ENCODE measurements at places on chromosomes 2 and 18. TPM values are rescaled to one million over a fixed set of nuclear protein-coding genes. Genes with fewer than 3 reads are reported as not detected.

DNA sequence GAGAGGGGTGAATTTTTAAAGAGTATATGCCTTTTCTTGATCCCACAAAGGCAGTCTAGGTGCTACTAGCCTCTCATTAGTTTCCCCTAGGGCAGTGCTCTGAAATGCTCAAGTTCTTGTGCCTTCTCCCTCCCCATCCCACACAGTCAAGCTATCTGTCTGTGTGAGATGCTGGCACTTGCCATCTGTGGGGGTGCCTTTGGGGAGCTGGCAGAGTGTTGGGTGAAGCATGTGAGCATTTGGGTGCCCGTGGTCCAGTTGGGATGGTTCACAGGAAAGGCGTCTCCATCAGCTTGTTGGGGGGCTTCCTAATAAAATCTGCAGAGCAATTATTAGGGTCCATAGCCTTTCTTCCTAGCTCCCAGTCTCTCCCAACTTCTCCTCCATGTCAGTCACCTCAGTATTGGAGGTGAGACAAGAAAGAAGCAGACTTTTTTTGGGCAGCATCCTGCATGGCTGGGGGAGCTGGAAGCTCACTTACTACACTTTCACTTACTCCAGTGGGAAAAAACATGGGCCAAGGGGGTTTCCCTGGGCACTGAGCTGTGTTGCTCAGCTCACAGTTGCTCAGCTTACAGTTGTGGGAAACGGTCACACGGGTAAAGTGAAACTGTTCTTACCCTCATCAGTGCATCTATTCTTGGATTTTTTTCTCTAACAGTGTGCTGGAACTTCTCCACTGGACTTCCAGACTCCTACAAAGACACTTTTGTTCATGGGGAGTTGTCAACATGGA lies 29.3 kb downstream of the COLEC11 start:
- DNase-seq = no peak
- H3K27ac ChIP-seq = no peak overlapping the region
- no peaks in the 10 kb centered on the region for H3K4me1 ChIP-seq
- no peaks in the 10 kb centered on the region for H3K36me3 ChIP-seq
- peaks cover 1% of the 10 kb centered on the region for H3K27me3 ChIP-seq

DNA sequence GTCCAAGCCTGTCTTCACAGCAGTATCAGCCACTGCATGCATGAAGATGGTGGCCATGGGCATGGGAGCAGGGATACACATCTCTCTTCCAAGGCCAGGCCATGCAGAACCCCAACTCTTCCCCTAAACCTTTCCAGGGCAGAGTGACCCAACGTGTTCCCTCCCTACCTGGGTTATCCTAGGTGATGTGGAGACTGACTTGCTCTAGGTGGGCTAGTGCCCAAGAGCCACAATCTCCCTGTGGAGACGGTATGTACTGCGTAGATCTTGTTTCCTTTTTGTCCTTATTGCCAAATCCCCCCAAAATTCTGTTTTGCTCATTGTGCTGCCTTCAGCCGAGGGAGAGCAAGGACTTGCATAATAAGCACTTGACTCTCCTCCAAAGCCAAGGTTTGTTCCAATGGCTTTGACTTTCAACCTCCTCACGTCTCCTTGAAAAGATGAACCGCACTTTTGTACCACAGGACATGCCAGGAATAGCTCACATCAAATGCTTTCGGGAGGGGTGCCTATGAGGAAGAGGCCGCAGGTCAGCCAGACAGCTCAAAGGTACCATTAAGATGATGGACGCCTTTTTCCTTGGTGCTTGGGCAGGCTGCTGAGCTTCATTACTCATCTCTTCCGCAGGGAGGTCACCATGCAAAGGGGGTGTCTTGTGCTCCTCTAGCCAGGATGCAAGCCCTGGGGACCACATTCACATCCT lies 76.2 kb upstream of the GLI2 start:
- H3K36me3 ChIP-seq = no peaks in the 10 kb centered on the region
- peaks cover 26% of the 10 kb centered on the region for H3K27me3 ChIP-seq
- peaks cover 7% of the 10 kb centered on the region for H3K4me1 ChIP-seq
- no peak overlapping the region for H3K4me3 ChIP-seq
- H3K27ac ChIP-seq = no peak overlapping the region
- DNase-seq = no peak

DNA sequence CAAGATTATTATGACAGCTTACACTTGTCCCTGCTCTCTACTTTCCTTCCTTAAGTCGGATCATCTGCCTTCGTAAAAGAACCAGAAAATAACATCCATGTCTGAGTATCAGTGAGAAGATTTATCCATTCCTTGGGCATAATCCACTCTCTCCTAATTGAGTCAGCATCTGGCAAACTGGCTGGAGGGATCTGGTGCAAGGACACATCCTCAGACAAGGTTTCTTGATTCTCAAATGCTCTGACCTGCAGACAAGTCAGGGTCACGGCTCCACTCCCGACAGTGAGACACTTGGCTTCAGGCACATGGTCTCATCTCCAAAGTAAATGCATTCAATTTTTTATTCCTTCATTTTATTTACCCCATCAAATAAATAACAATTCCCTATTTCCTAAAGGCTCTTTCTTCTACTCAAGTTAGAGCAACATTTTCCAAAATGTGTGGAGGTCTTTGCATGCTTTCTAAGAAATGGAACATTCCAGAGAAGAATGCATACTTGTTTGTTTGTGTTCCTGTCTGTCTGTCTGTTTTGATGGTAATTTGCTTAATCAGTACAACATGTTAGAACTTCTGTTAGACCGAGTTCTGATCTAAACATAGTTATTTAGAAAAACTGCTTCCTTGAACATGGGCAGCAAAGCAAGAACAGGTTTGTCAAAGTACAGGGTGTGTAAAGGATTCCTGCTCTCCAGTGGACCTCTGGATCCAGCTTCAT lies 246.9 kb downstream of the IRS1 start:
- peaks cover 52% of the 10 kb centered on the region for H3K4me1 ChIP-seq
- H3K27ac ChIP-seq = no peak overlapping the region
- no peak for DNase-seq
- H3K27me3 ChIP-seq = no peaks in the 10 kb centered on the region
- H3K4me3 ChIP-seq = no peak overlapping the region

DNA sequence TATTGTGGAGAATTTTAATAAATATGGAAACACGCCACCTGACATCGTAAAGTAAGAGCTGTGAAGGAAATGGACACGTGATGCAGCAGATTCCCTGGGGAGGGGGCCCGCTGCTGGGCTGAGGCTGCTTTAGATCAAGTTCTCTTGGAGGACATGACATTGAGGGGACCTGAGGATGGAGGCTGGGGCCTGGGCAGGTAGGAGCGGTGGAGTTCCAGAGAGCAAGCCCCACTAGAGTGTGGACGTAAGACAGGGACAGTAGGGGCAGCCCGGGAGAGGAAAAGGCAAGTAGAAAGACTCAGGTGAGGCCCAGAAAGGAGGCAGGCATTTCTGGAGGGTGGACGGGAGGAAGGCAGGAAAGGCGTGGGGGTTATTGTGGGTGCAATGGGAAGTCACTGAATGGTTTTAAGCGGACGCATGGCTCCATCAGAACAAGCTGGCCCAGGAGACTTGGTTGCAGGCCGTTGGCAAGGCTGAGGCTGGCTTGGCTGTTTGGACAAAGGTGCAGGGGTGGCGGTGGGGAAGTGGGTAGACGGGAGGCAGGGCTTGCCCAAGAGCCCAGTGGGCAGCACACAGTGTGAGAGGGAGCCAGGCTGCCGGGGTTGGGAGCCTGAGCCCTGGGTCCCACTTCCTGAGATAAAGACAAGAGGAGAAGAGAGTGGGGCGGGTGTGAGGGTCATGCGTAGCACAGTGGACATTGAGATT lies 15.7 kb downstream of the SIGLEC15 start:
- peaks cover 47% of the 10 kb centered on the region for H3K27me3 ChIP-seq
- H3K4me3 ChIP-seq = no peak overlapping the region
- peaks cover 4% of the 10 kb centered on the region for H3K4me1 ChIP-seq
- no peak overlapping the region for H3K27ac ChIP-seq
- no peaks in the 10 kb centered on the region for H3K36me3 ChIP-seq

Gene LHCGR
- total RNA-seq = not detected

- H3K36me3 ChIP-seq = no peaks in the 10 kb centered on the region
- H3K4me1 ChIP-seq = peaks cover 26% of the 10 kb centered on the region
- H3K27ac ChIP-seq = no peak overlapping the region
- H3K27me3 ChIP-seq = no peaks in the 10 kb centered on the region
- DNase-seq = no peak
Observed at GRCh38 chr2:207810200-207810788, 40.6 kb upstream of the FZD5 start.

DNA sequence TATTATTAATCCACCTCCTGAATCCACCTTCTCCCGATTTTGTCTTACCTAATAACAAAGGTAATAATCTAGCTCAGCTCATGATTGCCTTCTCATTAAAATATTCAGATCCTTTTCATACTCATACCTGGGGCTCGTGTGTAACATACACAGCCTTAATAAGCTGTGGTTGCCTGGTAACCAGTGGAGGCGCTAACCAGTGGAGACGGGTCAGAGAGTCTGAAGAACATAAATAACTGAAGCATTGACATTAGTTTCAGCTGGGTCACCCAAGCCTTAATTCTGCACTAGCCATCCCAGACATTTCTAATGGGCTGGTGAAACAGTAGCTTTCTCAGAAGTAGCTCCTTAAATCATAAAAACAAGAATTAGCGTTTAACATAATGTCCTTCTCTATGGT lies 14.8 kb upstream of the DTNA start:
- no peaks in the 10 kb centered on the region for H3K27me3 ChIP-seq
- DNase-seq = no peak
- H3K36me3 ChIP-seq = peaks cover 2% of the 10 kb centered on the region
- H3K4me1 ChIP-seq = peaks cover 16% of the 10 kb centered on the region
- H3K4me3 ChIP-seq = no peak overlapping the region

- no peak overlapping the region for H3K4me3 ChIP-seq
- H3K4me1 ChIP-seq = peaks cover 9% of the 10 kb centered on the region
- no peaks in the 10 kb centered on the region for H3K27me3 ChIP-seq
- H3K27ac ChIP-seq = peak overlapping the region; percentile 16
- peaks cover 9% of the 10 kb centered on the region for H3K36me3 ChIP-seq
- DNase-seq = no peak
Observed at GRCh38 chr2:185618625-185619024, 120.0 kb upstream of the FSIP2 start.

Gene TSPYL6
- total RNA-seq = not detected

DNA sequence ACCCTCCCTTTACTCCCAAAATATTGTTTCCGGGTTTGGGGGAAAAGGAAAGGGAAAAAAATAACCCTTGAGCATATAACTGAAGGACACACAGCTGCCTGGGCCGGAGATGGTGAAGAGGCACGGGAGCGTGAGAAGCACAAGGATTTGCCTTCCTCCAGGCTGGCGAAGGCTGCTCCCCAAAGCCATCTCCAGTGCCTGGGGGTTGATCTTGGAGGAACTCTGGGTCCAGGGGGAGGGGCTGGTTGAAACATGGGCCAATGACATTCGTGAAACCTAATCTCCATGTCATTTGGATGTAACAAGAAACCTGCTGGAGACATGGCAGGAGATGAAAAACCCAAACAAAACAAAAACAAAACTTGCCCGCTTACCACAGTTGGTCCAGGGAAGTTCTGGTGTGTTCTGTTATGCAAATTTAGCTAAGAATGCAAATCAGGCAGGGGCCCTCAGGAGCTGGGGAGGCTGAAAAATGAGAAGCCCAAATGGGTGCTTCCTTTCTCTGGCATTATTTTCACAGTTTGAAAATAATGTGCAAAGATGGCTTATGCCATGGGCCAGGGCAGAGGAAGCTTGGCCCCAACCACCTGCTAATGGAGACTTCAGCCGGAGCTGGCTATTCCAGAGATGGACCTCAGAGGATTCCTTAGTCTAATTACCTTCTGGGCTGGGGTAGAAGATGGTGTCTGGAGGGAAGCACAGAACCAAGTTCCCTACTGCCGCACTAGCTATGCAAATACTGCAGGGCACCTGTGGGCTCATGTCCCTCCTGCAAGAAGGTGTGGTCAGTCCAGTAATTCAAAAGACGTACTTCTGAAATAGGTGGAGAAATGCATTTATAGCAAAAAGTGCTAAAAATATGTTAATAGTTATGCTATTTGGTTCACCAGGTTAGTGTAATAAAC lies 180.9 kb downstream of the BCL2 start:
- no peak for DNase-seq
- H3K27ac ChIP-seq = no peak overlapping the region
- no peak overlapping the region for H3K4me3 ChIP-seq
- H3K36me3 ChIP-seq = no peaks in the 10 kb centered on the region
- peaks cover 7% of the 10 kb centered on the region for H3K27me3 ChIP-seq

DNA sequence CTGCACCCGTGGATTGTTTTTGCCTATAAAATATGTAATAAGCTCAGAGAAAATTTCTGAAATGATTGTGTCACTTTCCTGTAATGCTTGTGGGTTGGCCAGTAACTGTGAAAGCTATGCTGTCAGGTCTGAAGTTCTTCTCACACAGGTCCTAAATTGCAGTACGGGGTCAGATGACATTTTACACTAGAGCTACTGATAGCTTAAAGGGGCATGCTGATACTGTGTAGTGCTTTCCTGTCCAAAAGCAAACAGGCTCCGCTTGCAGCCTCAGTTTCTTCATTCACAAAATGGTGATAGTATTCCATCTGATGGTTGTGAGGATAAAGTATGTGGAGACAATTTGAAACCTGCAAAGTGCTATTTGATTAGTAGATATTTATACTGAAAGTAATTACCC lies 7.6 kb upstream of the FARSB start:
- H3K27ac ChIP-seq = no peak overlapping the region
- no peaks in the 10 kb centered on the region for H3K36me3 ChIP-seq
- no peak overlapping the region for H3K4me3 ChIP-seq
- no peaks in the 10 kb centered on the region for H3K4me1 ChIP-seq
- DNase-seq = no peak

- DNase-seq = no peak
- no peak overlapping the region for H3K27ac ChIP-seq
- H3K27me3 ChIP-seq = no peaks in the 10 kb centered on the region
- no peak overlapping the region for H3K4me3 ChIP-seq
- H3K36me3 ChIP-seq = peaks cover 22% of the 10 kb centered on the region
Observed at GRCh38 chr2:99431587-99432275, 58.1 kb downstream of the REV1 start.

DNA sequence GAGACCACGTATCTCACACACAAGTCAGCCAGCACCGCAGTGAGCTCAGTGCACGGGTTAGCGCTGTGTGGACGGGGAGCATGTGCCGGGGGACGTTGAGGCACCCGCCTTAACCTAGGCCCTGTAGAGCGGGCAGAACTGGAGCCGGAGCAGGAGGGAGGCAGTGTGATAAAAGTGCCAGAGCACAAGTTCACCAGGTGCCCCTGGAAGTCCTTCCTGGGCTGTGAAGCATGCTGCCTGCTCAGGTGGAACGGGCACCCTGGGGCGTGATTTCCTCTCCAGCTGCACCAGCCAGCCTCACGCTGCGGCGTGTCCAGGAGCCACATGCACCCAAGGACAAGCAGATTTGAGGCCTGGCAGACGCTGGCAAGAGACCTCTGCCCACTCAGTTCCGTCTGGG lies 50.3 kb downstream of the ITGB1BP1 start:
- H3K4me3 ChIP-seq = no peak overlapping the region
- no peaks in the 10 kb centered on the region for H3K27me3 ChIP-seq
- H3K4me1 ChIP-seq = no peaks in the 10 kb centered on the region
- no peak for DNase-seq

GRCh38 chr2:217875138-217875537 lies 127.7 kb downstream of the TNS1 start:
- H3K4me1 ChIP-seq = peaks cover 6% of the 10 kb centered on the region
- H3K27ac ChIP-seq = no peak overlapping the region
- no peaks in the 10 kb centered on the region for H3K27me3 ChIP-seq
- H3K4me3 ChIP-seq = no peak overlapping the region
- peaks cover 38% of the 10 kb centered on the region for H3K36me3 ChIP-seq

Data from mesothelial cell of epicardium (in vitro differentiated cells).